ENCODE measurements at places on chromosomes 5 and 9. TPM values are rescaled to one million over a fixed set of nuclear protein-coding genes. Genes with fewer than 3 reads are reported as not detected.
A peak's percentile ranks its signal among the peaks of the same experiment; 100 is the strongest.

Gene GNA14
- 8.1 TPM for total RNA-seq

DNA sequence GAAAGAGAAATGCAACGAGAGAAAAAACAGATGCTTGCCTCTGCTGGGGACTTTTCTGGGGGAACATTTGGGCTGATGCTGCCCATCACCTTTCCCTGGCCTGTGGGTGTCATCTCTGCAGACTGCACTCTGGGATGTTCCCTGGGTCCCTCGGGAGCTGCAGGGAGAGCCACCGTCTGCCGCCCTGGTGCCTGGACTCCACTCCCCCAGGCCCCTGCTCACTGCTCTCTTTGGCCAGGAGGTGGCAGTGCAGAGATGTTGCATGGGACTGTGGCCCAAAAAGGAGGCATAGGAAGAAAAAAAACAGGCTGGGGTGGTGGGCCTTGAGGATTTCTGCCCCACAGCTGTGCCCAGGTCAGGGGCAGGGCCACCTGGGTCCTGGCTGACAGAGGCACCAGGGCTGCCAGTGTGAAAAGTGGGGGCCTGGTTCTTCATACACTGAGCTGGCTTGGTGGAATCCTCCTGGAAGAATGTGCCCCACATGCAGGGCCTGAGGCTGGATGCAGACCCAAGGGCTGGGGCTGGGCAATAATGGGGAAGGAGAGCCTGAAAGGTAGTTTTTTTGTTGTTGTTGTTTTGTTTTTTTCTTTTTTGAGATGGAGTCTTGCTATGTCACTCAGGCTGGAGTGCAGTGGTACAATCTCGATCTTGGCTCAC lies 353.6 kb downstream of the SLIT3 start:
- H3K36me3 ChIP-seq: no peaks in the 10 kb centered on the region
- H3K4me3 ChIP-seq: no peak overlapping the region
- H3K4me1 ChIP-seq: peaks cover 7% of the 10 kb centered on the region
- no peaks in the 10 kb centered on the region for H3K27me3 ChIP-seq
- DNase-seq: no peak
- H3K27ac ChIP-seq: no peak overlapping the region

DNA sequence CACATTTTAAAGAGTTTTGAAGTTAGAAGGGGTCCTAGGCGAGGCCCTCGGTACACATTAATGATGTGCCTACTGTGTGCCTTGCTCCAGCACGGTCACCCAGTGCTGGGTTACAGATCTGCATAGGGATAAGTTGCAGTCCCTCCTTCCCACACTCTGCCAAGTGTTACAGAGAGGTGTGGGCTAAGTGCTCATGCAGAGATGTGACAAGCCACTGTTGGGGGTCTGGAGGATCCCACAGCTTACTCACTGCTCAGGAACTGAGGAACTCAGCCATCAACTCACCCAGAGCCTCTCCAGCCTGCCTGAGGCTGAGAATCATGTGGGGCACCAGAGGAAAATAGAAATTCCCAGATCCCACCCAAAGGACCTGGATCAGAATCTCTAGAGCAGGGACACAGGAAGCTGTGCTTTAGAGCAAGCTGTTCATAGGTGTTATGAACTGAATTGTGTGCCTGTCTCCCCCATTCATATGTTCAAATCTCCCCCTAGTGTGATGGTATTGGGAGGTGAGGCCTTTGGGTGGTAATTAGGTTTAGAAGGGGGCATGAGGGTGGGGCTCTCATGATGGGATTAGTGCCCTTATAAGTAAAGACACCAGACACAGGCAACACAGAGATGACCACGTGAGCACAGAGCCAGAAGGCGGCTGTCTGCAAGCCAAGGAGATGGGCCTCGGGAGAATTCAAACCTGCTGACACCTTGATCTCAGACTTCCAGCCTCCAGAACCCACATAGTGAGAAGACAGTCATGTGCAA lies 164.1 kb downstream of the HSD17B3 start:
- peak overlapping the region; percentile 33 for H3K4me3 ChIP-seq
- peak overlapping the region; percentile 83 for H3K27ac ChIP-seq
- no peaks in the 10 kb centered on the region for H3K36me3 ChIP-seq
- no peak for DNase-seq
- no peaks in the 10 kb centered on the region for H3K27me3 ChIP-seq

- DNase-seq: no peak
- peaks cover 4% of the 10 kb centered on the region for H3K4me1 ChIP-seq
- H3K27me3 ChIP-seq: no peaks in the 10 kb centered on the region
- no peak overlapping the region for H3K4me3 ChIP-seq
- H3K36me3 ChIP-seq: no peaks in the 10 kb centered on the region
These were observed 177.2 kb upstream of the TUT7 start for GRCh38 chr9:86531273-86531970.

DNA sequence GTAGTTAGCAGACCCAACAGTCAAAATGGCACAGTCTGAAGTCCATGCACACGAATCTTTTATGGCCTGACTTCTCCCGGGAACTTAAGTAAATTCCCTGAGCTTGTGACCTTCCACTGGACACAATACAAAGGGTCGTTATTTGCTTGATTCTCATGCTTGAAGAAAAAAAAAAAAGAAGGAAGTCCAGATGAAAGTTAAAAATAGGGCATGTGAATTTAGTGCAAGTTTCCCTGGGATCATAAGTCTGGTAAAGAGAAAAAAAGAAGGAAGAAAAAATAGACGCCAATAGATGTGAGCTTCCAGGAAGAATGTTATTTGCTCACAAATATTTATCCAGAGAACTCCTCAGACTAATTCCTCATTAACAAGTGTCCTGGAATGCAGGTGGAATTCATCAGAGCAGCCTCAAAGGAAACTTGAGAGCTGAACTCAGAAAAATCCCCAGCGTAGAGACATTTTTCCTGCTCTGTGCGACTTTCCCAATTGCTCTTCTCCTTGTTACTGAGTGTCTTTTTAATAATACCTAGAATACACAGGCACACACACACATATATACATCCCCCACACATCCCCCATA lies 616.3 kb downstream of the EBF1 start:
- H3K27me3 ChIP-seq: no peaks in the 10 kb centered on the region
- H3K36me3 ChIP-seq: no peaks in the 10 kb centered on the region
- H3K4me3 ChIP-seq: no peak overlapping the region
- no peak for DNase-seq

GRCh38 chr9:82022121-82022520 lies 33.5 kb downstream of the SPATA31D1 start:
- H3K36me3 ChIP-seq: no peaks in the 10 kb centered on the region
- DNase-seq: no peak
- no peaks in the 10 kb centered on the region for H3K27me3 ChIP-seq
- H3K27ac ChIP-seq: peak overlapping the region; percentile 47
- H3K4me3 ChIP-seq: no peak overlapping the region

DNA sequence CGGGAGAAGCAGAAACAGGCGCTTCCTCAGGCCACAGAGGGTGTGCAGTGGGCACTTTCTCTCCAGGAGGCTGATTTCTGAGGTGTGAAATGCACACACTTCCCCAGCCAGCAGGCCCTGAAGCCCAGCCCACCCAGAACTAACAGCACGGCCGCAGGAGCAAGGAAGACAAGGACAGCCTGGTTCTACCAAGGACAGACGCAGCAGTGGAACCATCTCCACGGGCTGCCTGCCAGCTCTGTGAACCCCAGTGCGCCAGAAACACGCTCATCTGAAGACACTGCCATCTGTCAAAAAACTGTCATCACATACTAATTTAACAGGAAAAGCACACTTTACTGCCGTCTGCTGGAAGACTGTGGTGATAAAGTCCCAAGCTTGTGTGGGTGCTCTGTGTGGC lies 40.7 kb downstream of the MAPK9 start:
- peaks cover 90% of the 10 kb centered on the region for H3K36me3 ChIP-seq
- DNase-seq: no peak
- no peaks in the 10 kb centered on the region for H3K27me3 ChIP-seq
- H3K4me3 ChIP-seq: no peak overlapping the region
